HL-60 (cell line): ENCODE measurements at places on chromosomes 7 and 10.

DNA sequence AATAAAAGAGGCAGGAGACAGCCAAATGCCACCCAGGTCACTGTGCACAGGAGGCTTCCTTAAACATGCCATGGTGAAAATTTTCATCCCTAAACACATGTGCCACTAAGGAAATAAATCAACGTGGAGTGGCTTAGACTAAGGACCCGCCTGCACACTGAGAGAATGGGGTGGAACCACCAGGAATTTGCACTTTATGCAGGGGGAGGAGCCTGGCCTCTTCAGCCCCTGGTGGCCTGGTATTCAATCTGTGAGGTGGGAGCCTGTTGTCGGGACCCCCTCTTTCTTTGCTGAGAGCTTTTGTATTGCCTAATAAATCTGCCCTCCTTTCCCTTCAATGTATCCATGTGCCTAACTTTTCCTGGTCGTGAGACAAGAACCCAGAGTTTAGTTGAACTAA, 204.6 kb upstream of the NRP1 start:
- no peak for DNase-seq

- DNase-seq, result no peak
Observed at GRCh38 chr10:121732656-121733445, 134.6 kb upstream of the FGFR2 start.

DNA sequence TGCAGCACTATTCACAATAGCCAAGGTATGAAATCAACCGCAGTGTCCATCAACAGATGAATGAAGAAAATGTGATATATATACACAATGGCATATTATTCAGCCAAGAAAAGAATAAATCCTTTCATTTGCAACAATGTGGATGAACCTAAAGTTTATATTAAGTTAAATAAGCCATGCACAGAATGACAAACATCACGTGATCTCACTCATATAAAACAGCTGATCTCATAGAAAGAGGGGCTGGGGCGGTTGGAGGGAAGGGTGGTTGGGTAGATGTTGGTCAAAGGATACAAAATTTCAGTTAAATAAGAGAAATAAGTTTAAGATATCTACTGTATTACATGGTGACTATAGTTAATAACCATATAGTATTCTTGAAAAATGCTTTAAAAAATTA, 502.1 kb downstream of the KCNMA1 start:
- DNase-seq, result no peak

GRCh38 chr10:95401704-95402469, 111.1 kb upstream of the PDLIM1 start:
- DNase-seq, result no peak

DNA sequence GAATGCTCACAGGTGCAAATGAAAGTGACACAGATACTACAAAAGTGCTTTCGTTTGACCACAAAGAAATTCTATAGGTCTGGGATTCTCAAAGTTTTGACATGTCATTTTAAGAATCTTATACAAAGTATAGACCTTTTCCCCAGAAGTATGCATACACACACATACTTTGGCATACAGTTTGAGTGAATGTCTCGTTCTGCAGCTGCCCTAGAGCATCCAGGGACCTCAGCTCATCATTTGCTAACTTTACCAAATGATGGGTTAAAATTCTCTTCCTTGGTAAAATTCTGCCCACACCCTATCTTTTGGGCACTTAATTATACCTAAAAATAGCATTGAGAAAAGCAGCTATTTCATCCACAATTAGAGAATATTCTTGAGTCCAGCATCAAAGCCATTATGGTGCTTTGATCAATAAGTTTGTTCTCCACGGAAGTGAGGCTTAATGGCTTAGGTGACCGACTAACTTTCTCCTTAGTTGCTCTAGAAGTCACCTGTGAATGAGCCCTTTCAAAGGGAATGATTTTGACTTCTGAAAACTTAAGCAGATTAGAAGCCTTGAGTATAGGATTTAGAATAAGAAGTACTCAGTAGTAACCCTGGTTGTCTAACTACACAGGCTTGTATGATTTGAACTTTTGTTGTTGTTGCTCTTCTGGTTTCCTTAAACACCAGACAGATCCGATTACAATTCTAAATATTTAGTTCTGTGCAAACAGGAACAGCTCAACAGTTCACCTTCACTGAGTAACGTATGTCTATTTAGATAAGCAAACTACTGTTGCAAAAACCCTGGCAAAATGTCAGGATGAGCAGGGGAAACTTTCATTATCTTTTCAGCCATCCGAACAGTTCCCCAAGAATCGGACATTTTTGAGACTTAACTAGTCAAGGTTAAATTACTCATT, 70.6 kb downstream of the CNNM2 start:
- no peak for DNase-seq

DNA sequence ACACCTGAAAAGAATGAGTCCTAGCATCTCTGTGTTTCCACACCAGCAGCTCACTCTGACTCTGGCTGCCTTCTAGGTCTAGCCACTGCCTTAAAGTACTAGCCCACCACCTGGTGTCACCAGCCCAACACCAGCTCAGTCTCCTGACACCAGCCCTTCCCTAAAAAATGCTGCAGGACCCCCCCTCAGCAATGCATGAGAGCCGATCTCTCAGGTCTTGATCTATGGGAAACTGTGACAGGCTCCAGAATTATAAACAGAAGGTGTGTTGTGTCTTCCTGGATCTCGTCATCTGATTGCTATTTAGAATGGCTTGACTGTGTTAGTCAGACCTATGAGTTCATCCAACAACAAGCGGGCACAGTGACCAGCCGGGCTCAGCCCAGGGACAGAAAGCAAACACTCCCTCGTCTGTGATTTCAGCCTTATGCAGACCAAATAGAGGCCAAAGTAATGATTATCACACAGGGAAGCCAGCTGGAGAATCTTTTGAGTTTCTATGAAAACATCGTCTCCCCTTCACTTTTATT, 66.6 kb downstream of the CUBN start:
- DNase-seq, result no peak

- DNase-seq, result peak; percentile 94
Observed at GRCh38 chr7:816300-816750, 16.0 kb upstream of the SUN1 start.

- no peak for DNase-seq
Observed at GRCh38 chr7:44460325-44460724, 30.1 kb downstream of the NUDCD3 start.

GRCh38 chr10:110872984-110873923, 1.5 kb downstream of the PDCD4 start:
- no peak for DNase-seq

DNA sequence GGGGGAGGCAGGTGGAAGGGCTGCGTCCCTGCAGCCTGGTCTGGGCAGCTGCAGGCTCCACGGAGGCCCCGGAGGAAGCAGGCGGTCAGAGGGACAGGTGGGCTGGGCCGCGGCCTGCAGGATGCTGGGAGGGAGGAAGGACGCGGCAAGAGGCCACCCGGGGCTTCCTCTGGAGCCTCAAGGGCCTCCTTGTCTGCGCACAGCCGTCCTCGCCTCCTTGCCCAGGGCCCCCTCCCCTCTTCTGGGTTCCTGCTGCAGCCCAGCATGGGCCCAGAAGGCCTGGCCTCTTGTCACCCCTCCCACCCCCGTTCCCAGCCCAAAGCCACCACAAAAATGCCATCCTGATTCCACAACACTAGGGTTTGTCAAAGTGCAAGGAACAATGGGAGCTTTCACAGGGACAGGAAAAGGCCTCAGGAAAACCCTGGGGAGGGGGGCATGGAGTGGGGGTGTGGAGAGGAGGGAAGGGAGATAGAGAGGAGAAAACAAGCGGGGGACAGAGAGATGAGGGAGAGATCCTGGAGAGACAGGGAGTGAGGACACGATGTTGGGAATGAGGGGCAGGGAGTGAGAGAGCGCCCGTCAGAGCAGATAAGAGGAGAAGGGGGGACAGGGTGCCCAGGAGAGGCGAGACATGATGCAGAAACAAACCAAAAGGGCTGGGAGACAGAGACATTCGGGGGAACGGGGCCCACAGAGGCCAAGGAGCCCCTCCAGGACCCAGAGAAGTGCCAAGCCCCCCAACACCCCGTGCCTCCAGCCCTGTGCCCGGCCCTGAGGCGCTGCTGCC, 41.8 kb downstream of the ZCCHC24 start:
- DNase-seq, result no peak

DNA sequence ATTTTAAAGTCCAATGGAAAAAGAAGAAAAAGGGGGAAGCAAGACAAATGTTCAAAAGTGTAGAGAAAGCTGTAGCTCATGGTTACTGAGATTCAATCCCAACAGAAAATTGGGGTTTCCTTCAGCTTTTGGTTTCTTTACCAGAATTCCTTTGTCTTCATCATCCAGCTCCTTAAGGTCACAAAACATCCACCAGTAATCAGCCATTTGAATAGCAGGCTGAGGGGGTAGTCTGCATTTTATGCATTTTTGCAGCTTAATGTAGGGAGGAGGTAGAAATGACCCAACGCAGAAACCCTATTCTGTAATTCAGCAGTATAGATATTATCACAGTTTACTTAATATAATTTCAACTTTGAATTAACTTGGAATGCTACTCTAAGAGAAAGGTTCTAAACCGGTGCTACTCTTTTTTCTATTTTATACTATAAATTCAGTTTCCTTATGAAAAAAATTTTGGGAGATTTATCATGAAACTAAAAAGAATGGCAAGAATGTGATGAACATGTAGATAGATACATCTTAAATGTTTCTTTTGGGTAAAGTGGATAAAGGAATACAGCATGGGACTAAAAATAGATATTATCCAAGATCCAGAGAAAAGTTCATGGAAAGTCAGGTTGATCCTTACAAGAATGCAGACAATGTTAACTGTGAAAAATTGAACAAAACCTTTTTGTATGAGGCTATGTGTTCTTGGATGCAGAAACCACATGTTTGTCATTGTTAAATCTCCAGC, 596.9 kb downstream of the PHTF2 start:
- DNase-seq, result no peak

DNA sequence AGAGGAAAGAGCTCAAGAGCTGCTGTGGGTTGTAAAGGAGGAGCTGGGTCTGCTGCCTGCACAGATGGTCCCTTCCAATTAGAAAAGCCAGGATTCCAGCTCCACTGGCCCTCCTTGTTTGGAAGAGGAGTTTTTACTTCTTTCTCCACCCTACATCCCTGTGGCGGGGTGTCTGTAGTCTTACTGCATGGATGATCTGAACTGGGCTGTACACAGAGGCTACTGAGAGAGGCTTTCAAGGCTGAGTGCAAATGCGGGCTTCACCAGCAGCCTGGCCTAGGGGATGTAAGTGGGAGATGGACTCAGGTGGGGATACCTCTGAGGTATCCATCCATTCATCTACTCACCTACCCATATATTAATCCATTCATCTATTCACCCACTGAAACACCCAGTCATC, 7.1 kb upstream of the CXCL12 start:
- no peak for DNase-seq

DNA sequence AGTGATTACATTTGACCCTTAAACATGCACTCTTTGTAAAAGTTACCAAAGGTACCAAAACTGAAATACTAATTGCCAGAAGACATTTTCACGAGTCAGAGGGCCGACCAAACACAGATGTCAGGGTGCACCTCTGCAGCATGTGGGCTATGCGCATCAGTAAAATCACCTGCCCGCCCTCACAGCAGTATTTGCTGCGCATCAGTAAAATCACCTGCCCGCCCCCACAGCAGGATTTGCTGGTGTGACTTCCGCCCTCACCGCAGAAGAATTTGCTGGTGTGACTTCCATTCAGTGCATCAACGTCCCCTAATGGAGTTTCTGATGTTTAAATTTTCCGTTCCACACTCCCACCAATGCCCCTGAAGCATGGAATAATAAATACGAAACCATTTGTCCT, 202.9 kb downstream of the PTPRN2 start:
- DNase-seq, result no peak

DNA sequence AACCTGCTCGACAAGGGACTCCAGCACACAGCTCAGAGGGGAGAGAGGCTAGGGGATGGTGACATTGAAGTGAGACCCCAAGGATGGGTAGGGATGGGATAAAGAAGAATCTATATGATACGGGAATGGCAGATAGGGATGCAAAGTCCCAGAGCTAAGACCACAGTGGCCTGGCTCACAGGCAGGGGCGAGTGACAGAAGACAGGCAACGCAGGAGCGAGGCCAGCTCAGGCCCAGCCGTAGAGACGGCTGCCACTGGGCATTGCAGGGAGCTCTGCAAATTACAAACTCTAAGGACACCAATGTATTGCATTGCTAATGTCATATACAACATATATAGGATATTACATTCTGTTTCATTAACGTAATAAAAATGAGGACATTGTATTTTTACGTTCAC, 131.4 kb downstream of the TCERG1L start:
- DNase-seq, result no peak

DNA sequence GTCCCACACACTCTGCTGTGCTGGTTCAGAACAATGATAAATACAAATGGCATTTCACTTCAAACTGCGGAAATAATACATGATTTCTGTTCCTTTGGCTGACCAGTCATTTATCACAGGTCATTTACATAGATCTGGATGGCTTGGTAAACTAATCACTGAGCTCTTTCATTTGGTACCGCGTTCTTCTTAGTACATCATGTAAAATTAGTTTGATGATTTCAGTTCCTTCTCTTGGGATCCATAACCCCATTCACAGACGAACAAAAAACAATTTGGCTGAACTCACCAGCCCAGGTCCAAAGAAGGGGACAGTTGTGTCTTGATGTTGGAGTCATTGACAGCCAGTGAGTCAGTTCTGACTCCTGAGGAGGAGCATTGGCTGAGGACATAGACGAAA, 689.8 kb downstream of the INHBA start:
- no peak for DNase-seq

DNA sequence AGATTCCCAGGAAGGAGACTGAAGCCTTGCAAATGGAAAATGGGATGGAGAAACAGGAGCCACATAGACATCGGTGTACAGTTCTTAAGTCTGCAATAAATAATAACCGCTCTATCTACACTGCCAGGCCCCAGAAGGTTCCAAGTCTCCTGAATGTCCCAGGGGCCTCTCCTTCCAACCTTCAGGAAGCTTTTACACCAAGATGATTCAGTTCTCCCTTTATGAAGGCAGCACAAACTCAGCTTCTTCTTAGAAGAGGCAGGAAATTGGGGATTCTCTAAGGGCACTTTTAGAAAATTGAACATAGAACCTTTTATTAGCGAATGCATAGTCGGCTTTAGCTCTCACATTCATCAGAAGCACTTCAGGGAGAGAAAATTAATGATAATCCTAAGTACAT, 130.8 kb upstream of the LYZL1 start:
- DNase-seq, result no peak

DNA sequence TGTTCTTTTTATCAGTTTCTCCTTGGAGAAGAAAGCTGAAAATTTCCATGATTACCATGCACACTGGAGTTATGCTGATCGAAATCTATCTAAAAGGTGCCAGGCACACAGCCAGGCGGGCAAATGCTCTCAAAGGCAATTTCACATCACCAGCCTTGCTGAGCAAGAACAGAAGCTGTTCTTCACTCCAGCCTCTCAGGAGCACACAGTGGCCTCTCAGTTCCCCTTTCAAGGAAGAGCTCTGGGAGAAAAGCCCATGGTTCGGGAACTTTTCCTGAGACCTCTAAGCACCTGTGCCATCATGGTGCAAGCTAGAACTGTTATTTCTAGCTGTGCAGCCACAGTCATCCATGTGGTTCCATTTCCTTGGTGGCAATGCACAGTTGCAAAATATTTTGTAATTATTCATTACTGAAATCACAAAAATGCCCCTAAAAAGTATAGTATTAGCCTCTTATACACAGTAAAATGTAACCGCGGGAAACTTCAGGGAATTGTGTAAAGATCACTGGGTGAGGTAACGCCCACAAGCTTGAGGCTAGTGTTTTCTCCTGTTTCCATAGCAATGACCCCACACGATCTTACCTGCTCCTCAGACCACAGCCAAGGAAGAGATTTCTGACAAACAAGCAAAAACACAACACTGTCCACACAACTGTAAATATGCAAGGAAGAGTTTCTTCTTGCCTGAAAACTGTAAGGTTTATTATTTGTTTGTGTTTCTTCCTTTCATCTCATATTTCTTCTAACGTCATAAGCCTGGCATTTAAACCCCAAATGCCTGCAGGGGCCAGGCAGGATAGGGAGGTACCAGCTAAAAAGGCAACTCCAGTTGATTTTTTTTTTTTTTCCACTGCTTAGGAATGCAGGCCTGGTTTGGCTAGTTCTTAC, 121.2 kb downstream of the FAM107B start:
- DNase-seq, result peak; percentile 58
